Hippocampal formation (tissue), 2 donors: ENCODE measurements at places on chromosomes 7 and 10.
A peak's percentile ranks its signal among the peaks of the same experiment; 100 is the strongest.

DNA sequence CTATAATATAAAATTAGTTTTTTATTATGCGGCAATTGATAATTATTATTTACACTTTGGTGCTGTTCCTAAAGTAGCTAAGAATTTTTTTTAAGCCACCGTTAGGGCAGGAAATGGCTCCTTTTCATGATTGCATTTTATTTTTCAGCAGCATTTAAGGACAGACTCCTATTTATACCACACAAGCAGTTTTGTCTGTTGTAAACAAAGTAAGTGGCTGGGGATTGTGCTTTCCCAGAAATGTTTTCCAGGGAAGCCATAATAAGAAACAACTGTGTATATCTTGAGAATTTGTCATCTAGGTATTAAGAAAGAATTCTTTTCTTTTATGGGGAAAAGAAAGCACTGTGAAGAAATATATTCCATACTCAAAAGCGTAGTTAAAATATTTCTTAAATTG lies 232.0 kb downstream of the VTI1A start:
- no peak for DNase-seq

- DNase-seq: no peak
Observed at GRCh38 chr7:41536122-41536872, 166.6 kb downstream of the INHBA start.

GRCh38 chr10:125513429-125514182 lies 169.4 kb downstream of the TEX36 start:
- no peak for DNase-seq

DNA sequence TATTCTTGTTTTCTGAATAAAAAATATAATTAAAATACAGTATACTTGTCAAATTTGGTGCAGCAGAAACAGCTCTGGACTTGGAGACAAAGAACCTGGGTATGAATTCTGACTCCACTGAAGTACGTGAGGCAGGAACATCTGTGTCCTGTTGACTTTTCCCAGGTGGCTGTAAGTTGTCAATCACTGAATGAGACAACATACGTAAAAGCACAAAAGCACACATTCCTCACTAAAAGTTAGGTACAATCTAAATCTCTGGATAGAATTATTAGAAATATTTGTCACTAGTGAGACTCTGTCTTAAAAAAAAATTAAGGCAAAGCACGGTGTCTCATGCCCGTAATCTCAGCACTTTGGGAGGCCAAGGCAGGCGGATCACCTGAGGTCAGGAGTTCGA lies 18.1 kb downstream of the CFAP58 start:
- DNase-seq: no peak

GRCh38 chr7:369476-370258 lies 79.7 kb downstream of the FOXL3 start:
- no peak for DNase-seq

- DNase-seq: no peak
Observed at GRCh38 chr10:1824928-1825327, 87.6 kb upstream of the ADARB2 start.

DNA sequence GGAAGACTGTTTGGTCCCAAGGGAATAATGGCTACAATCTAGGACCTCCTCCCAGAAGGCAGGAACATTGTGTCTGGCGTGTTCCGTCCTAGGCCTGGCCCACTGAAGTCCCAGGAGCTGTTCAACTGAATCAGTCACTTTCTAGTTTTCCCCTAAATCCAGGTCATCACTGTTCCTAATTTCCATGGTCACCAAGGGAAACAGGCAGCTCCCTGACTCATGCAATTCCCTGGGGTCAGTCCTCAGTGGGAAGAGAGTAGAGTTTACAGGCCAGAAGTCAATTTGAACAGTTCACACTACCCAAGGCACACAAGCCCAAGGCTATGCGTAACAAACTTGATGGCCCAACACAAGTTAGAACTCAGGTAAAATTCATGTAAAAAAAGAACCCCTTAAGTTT lies 44.0 kb downstream of the CREB3L2 start:
- DNase-seq: no peak

- DNase-seq: no peak
Observed at GRCh38 chr7:151435103-151435916, 4.6 kb downstream of the CRYGN start.

DNA sequence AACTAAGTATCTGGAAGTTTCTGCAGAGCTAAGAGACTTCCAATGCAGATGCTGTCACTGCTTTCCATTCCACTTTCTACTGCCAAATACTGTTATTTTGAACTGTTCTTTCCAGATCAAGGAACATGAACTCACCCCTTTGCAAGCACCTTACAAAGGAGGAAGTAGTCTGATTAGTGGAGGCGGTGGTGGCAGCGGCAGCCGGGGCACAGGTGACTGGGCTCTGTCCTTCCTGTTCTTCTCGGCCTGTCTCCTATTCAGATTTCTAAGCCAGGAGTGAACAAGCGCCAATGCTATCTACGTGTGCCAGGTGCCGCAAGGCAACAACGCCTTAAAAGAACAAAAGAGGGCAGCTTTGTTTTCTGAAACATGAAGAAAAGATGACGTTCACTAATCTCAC lies 44.9 kb downstream of the BEND7 start:
- no peak for DNase-seq

GRCh38 chr7:151368136-151368571 lies 26.5 kb downstream of the NUB1 start:
- peak; percentile 48 for DNase-seq

GRCh38 chr7:87147500-87147899 lies 4.8 kb upstream of the DMTF1 start:
- DNase-seq: no peak

GRCh38 chr10:103333934-103334520 lies 16.9 kb downstream of the PCGF6 start:
- no peak for DNase-seq
